ENCODE measurements at places on chromosomes 1 and 21.

DNA sequence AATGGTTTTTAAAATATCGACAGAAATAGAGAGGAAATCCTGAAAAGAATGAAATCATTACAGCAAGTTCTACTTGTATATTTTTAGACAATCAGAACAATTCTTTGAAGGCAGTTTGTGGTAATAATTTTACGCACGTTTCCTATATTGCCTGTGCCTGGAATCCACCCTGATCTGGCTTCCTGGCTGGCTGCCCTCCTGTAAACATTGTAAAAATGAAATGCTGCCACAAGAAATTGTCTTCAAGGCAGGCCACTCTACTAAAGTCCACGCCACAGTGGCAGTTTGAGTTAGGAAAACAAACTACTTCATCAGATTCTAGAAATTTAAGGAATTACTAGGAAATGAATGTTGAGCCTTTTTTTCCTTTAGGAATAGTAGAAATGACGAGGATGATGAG is 454.5 kb upstream of the NR5A2 start:
- DNase-seq: no peak

- no peak for DNase-seq
These were observed 81.9 kb upstream of the C1orf174 start for GRCh38 chr1:3981746-3982505.

DNA sequence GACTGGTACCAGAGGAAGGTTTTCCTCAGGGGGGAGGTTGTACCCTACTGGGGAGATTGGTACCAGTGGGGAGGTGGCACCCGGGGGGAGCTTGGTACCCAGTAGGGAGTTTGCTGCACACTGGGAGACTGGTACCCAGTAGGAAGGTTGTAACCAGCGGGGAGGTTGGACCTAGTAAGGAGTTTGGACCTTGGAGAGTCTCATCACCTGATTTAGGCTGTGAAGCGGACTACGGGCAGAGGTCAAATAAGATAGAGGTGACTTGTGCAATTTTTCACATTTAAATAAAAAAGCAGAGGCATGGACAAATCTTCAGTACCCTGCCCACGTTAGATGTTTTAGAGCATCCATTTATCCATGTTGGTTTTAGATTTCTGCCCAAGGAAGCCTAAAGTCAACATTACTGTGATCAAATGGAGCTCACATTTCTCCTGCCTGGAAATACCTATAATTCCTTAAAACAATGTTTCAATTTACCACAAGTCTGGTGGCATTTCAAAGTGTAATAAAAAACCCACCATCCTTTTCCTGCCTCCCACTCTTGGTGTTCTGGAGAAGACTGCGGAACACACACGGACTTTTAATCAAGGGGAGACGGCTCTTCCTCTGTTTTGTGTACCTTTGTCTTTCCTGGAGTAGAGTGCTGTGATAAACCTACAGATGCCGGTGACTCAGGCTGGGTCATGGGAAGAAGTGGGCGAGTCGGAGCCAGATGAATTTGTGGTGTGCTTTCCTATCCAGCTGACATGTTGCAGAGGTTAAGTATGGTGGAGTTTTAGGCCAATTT is 36.2 kb upstream of the MRPS6 start:
- DNase-seq: no peak

DNA sequence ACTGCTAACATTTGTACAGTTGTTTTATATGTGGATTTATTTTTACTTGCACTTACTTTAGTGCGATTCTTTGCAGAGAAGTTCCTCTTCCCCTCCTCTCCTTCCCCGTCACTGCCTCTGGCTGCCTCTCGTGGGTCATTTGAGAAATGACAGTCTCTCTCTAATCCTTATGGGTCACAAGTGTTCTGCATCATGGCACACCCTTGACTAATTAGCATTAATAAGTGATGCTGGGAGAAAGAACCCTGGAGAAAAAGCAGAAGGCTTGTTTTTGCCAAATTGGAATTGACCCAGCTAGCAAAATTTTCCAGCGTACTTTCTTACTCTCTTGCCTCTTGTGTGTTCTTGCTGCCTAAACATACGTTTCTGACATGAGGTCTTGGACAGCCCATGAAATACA is 301.2 kb downstream of the DUSP10 start:
- DNase-seq: no peak

DNA sequence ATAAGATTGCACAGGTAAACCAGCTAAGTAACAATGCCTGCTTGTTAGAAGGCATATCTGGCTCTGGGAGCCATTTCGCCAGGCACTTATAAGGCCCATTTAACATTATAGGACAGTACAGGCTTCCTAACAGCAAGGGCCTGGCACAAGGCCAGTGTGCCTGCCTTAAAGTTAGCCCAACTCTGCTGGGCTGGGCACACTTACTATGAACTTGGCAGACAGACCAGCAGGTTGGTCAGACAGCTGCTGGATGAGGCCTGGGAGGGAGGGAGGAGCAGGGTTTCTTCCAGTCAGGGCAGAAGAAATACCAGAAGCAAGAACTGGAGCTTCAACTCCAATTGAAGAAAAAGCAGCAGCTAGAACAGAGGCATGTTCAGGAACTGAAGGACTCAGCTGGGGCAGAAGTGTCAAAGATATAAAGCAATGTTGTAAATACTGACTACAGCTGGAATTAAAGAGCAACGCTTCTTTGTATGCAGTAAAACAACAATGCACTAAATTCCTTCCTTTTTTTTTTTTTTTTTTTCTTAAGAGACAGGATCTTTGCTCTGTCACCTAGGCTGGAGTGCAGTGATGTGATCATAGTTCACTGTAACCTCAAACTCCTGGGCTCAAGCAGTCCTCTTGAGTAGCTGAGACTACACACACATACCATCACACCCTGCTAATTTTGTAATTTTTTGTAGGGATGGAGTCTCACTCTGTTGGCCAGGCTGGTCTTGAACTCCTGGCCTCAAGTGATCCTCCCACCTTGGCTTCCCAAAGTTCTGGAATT is 4.9 kb downstream of the CACHD1 start:
- DNase-seq: no peak

DNA sequence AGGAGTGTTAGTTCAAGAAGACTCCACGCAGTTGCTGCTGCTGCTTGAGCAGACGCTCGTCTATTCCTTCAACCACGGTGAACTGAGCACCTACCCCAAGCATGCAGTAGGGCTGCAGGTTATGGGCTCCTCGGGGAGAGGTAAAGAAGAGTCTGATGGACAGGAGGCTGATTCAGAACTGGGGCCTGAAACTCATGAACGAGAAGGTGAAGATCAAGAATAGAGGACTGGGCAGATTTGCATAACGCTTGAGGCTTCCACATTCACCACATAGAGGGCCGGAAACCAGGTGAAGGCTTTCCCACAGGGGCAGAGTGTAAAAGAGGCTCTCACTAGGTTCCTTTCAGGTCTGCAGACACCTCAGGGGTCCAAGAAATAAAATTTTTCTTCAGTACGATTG is 9.1 kb downstream of the ABCA4 start:
- DNase-seq: no peak

- DNase-seq: no peak
These were observed 372.2 kb downstream of the USH2A start for GRCh38 chr1:216051071-216051470.

GRCh38 chr1:88983791-88984559 is 8.5 kb downstream of the KYAT3 start:
- no peak for DNase-seq

GRCh38 chr1:203799971-203800370 is 4.5 kb downstream of the ZBED6 start:
- DNase-seq: no peak

DNA sequence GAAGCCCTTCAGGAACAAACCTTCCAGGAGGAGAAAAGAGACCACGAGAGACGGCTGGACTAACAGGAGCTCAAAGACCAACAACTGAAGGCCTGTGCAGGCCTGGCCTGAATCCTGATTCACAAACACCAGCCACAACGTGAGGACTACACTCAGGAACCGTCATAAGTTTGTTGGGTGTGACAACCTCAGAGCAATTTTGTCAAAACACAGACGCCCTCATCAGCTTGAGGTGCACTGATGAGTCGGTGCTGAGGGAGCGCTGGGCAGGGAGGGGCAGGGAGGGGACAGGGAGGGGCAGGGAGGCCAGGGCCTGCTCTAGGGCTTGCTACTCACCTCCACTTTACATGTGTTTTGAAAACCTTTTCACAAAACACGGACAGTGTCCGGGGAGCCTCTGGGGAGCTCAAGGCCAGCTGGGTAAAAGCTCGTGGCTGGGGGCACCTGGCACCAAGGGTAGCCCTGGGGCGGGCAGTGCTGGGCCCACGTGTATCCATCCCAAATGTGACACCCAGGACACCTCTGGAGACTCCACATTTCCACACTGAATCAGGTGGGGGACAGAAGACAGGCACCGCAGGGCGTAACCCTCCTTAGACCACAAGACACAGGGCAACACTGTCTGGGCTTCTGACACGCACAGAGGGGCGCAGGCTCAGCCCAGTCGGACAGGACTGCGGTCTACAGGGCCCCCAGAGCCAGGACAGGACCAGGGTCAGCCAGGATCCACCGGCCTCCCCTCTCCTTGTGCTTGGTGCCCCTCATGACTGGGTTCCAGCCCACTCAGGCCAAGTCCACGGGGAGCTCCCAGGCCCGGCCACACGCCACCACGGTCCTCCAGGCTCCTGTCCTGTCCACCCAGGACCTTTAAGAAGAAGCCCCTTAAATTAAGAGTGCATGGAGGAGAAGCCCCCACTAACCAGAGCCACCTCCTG is 16.5 kb downstream of the LSS start:
- no peak for DNase-seq

DNA sequence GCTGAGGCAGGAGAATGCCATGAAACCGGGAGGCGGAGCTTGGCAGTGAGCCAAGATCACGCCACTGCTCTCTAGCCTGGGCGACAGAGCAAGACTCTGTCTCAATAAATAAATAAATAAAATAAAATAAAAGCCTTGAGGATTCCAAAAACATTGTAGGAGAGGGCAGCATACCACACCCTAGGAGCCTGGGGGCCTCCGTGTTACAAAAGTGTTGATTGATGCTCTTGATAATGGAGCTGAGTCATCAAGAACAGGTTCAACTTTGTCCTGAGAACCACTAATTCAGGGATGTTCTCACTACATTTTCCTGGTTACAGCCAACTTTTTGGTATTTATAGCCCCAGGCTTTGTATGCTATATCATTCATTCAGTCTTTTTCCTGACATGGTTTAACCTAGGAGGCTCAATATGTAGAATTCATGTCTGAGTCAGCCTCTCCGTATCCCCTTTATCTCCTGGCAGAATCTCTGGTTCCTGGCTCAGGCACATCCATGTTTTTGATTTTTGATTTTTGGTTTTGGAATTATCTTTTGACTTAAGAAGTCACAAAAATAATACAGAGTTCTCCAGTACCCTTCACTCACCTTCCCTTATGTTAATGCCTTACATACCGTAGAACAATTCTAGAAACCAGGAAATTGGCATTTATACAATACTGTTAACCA is 69.4 kb downstream of the LRRC8D start:
- no peak for DNase-seq

DNA sequence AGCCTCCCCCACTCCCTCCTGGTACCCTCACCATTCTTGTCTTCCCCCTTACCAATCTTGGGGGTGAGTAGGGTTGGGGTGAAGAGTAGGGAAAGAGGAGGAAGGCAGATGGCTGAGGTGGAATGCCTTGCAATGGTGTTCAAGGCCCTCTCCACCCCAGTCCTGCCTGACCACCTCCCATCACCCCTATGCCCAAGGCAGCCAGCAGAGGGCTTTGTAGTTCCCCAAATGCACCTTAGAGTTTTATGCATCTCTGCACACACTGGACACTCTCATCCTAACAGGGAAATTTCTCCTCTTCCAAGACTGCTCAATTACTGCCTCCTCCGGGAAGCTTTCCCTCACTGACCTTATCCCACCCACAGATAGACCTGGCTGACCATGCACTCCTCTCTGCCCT is 15.4 kb downstream of the KIF17 start:
- DNase-seq: no peak

- no peak for DNase-seq
These were observed 623.2 kb downstream of the LMO4 start for GRCh38 chr1:87951852-87952251.

DNA sequence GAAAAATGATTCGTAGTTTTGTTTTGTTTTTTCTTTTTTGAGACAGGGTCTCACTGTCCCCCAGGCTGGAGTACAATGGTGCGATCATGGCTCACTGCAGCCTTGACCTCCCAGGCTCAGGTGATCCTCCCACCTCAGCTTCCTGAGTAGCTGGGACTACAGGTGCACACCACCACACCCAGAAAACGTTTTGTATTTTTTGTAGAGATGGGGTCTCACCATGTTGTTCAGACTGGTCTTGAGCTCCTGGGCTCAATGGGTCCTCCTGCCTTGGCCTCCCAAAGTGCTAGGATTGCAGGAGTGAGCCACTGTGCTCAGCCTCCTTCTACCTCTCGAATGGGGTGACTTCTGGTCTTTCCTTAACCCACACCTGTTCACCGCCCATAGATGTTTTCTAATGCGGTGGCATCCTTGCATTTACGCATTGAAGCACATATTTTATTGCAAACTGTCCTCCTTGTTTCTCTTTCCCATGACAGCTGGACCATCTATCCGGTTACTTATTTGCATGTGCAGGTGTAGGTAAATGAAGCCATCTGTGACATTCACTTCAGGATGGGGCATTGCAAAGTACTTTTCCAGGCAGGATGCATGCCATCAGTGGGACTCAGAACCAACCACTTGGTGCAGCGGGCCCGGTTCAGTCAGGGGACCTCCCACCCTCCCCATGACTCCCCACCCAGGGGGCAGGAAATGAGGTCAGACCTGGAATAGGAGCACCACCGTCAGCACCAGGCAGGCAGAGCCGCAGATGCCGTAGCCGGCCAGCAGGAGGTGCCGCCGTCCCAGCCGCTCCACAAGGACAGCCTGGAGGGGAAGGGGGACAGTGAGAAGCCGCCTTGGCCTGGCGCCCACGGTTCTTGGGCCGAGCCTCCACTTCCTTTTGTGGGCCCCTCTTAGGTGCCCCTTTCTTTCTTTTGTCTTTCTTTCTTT is 16.5 kb downstream of the SLC2A7 start:
- no peak for DNase-seq

- DNase-seq: no peak
These were observed 1.0 kb downstream of the C1orf198 start for GRCh38 chr1:230867101-230867902.

DNA sequence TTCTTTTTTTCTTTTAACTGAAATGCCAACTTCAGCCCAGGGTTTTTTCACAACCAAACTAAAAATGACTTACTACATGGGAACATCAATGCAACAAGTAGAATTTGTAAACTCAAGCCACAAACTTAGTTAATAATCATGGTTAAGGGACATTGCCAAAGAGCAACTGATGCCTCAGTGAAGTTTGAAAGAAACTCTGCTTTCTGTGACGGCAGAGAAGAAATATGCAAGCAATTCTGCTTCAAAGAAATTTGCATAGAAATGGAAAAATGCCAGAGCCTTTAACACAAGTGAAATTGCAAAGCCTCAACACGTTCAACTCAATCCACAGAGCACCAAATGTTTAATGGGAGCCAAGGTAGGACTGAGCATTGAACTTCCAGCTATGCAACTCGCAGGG is 5.0 kb upstream of the CHD5 start:
- no peak for DNase-seq

GRCh38 chr1:14413819-14414490 is 184.5 kb upstream of the KAZN start:
- DNase-seq: no peak

DNA sequence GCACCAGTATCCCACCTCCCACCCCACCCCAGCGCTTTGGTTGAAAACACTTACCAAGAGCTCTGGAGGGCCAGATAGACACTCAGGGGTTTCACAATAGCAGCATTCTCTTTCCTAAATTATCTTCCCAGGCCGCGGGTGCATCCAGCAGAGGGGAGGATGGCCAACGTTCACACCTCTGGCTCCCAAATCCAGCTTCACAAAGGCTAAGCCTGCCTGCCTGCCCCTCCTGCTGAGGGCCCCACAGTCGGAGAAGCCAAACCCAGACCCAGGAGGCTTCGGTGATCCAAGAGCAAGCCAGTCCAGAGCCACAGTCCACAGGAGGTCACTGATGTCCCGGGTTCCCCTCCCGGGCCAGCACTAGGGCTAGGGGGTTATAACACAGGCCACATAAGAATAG is 231.9 kb downstream of the TRABD2B start:
- no peak for DNase-seq
